ENCODE measurements at places on chromosomes 5 and 9. TPM values are rescaled to one million over a fixed set of nuclear protein-coding genes. Genes with fewer than 3 reads are reported as not detected.

EMB gene
- 15.0 TPM for total RNA-seq

- DNase-seq, result peak; percentile 52
These were observed 25.4 kb upstream of the TCF7 start for GRCh38 chr5:134088994-134089560.

DNA sequence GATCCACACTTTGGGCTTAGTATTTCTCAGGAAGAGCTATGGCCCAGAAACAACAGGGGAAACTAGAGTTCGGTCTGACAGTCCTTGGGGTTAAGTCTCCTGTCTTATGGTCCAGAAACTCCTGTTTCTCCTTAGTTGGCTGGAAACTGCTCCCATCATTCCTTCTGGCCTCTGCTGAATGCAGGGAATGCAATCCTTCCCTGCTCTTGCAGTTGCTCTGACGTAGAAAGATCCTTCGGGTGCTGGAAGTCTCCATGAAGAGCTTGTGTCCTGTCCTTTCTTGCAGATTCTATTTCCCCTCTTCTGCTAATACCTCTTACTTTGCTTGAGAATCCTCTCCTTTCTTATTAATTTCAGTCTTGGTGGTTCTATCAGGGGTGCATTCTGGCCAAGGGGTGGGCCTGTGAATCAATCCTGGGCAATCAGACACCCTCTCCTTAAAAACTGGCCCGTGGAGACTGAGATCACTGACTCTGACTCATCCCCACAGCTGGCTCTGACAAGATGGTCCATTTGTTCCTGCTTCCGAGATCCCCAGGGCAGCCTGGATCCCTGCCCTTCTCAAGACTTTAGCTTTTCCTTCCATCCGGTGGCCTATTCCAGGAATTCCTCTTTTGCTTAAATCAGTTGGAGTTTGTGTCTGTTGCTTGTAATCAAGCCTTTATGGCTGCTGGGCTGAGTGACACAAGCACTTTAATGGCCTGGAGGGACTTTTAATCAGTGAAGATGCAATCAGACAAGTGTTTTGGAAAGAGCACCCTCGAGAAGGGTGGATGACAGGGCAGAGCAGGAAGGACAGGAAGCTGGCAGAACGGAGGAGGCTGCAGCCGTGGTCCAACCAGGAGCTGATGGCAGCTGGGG lies 23.7 kb downstream of the PTGS1 start:
- peak; percentile 88 for DNase-seq

FAM193B gene
- 36.5 TPM for total RNA-seq

SLC25A2 gene
- 0.46 TPM for total RNA-seq

- DNase-seq, result no peak
These were observed 130.4 kb downstream of the TMEM174 start for GRCh38 chr5:73303148-73304079.

DNA sequence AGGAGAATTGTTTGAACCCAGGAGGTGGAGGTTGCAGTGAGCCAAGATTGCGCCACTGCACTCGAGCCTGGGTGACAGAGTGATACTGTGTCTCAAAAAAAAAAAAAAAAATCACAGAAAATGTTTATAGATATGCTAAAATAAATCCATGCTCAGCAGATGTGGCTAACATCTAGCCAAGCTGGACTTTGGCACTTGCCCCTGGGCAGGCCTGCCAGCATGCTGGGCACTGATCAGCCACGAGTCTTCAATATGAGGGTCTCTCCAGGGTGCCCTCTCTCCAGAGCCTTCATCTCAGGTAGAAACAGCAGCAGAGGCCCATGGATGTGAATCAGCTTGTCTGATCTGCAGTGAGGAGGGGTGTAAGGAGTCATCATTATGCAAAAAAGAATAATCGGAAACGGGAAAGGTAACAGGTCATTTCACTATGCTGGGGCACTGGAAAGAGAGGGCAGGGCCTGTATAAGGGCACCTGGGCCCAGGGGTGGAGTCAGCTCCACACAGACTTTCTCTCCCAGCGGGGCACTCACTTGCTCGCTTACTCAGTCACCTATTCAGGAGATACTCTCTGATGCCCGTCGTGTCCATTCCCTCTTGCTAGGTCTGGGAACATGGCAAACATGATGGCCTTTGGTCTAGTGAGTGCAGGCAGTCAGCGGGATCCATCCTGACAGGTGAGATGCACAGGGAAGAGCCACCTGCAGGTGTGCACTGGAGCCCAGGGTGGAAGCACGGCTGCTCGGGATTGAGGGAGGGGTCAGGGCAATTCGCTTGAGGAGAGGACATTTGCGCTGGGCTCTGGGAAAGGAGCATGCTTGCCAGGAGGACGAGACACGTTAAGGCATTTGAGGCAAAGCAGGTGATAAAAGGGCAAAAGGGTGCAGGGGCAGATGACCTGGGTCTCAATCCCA lies 17.1 kb downstream of the RNF44 start:
- no peak for DNase-seq

DNA sequence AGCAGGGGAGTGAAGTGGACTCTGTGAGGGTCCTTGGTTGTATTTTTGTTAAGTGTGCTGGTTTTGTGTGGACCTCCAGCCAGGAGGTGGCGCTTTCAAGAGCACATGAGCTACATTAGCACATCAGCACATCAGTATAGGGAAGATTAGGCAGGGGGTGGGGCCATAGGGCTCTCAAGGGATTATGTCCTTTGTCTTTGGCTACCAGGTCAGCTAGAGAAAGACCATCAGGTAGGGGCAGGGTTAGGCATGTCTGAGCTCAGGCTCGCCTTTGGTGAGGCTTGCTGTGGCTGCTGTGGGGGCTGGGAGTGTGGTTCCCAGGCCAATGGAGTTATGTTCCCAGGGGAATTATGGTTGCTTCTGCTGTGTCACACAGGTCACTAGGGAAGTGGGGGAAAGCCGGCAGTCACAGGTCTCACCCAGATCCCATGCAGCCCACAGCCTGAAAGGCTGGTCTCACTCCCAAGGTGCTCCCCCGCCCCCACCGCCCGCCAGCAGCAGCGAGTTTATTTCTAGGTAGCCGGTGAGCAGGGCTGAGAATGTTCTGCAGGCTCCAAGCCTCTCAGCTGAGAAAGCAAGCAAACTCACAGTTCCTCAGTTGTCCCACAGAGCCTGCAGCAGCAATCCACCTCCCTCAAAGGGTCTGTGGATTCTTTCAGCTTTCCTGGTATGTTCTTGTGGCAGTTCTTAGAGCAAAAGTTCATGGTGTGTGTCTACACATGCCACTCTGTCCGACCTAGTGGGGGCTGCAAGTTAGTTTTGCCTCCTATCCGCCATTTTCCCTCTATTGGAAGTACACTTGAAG lies 13.7 kb downstream of the OR1J1 start:
- DNase-seq, result no peak

GABBR2 gene
- not detected for total RNA-seq

FAM114A2 gene
- total RNA-seq, result 35.3 TPM

DNA sequence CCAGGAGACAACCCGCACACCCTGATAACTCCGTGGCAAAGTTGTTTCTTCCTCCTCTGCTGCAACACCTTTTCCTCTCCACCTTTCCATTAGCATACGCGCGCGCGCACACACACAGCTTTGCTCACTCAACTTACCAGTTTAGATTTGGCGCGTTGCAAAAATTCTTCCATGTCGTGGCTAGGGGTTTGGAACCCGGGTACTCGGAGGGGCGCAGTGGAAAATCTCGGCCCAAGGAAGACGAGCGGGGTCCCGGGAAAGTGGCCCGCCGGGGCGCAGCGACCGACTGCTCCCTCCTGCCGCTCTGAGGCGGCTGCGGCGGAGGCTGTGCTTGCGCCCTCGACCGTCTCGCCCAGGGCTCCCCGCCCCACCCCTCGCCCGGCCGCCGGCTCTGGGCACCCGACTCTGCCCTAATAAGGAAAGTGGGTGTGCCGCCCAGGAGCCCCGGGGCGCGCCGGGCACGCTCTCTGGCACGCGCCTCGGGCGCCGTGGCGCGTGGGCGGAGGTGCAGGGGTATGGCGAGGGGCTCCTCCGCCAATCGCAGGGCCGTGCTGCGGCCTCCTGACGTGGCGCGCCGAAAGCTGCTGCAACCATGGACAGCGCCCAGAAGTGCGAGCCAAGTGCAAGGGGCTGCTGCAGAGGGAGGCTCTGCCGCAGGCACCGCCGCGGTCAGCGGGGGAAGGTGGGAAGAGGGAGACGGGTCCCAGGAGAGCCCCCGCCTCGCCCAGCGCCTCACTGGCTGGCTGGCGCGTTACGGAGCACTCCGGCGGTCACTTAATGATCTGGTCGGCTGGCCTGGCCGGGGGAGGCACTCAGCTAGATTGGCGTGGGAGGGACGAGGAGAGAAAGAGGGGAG lies at the start of gene PRUNE2:
Gene PRUNE2, minus strand, starts transcription at position 324 of the 856 bp plus-strand sequence. Its CDS starts 151 bp downstream, at position 173.
- peak; percentile 91 for DNase-seq

- DNase-seq, result no peak
These were observed 67.5 kb downstream of the SEMA6A start for GRCh38 chr5:116507051-116507537.

GRCh38 chr5:34657274-34657921 lies 1.3 kb downstream of the RAI14 start:
- no peak for DNase-seq
